Fibroblast of lung (primary cell): ENCODE measurements at places on chromosomes 13 and 19. TPM values are rescaled to one million over a fixed set of nuclear protein-coding genes. Genes with fewer than 3 reads are reported as not detected.

Gene RHPN2
- total RNA-seq: 1.5 and 3.3 TPM in 2 replicates

Gene ZNF227
- total RNA-seq: 27.7 and 32.0 TPM in 2 replicates

Gene CBY2
- total RNA-seq: not detected in 2 replicates

Gene ZNF154
- 3.3 and 6.3 TPM in 2 replicates for total RNA-seq

Gene CNOT3
- total RNA-seq: 6.2 and 10.4 TPM in 2 replicates

Gene NKPD1
- 0.17 and 0.26 TPM in 2 replicates for total RNA-seq

Gene ZNF175
- total RNA-seq: 4.1 and 5.0 TPM in 2 replicates
